ENCODE measurements at places on chromosomes 2 and 18. TPM values are rescaled to one million over a fixed set of nuclear protein-coding genes. Genes with fewer than 3 reads are reported as not detected.

The FNDC4 gene
- 1.8 TPM for total RNA-seq

DNA sequence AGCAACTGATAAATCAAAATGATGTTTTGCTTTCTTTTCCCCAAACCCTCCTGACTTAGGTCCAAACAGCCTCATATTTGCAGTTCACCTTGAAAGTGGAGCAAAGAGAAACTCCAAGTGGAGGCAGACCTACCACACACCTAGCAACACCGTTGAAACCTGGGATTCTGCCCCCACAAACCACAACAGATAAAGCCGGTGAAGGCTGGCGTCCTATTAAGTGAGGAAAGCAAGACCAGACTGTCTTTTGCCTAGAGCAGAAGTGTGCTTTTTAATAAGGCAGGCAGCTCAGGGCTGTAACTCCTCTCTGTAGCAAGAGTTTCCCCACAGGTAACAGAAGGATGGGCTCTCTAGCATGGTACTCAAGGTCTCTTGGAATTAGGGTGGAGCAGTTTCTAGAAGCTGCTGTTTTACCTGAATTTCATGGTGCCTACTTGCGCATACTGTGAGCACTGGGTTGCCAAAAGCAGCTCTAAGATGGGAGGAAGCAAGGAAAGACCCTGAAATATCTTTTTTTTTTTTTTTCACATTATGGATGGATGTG is 336.9 kb downstream of the BCL11A start:
- DNase-seq, result no peak

The KYNU gene
- total RNA-seq, result 1.4 TPM

DNA sequence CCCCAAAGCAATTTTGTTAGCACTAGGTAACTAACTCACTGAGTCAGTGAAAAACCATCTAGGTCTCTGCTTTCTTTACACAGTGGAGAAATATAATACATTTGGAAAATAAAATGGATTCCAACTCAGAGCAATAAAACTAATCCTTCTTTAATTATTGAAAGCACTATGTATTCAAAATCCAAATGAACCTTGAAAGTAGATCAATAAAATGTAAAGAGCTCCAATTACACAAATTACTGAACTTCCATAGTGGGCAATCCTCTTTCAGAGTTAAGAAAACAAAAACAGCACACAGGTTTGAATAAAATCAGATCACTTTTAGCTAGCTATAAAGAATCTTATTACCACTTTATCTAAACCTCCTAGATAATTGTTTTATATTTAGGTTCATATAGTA is 208.1 kb downstream of the NR4A2 start:
- DNase-seq, result no peak

- no peak for DNase-seq
Observed at GRCh38 chr2:186852508-186852907, 3.5 kb upstream of the ZSWIM2 start.

- no peak for DNase-seq
Observed at GRCh38 chr18:57050310-57050949, 96.5 kb upstream of the BOD1L2 start.

DNA sequence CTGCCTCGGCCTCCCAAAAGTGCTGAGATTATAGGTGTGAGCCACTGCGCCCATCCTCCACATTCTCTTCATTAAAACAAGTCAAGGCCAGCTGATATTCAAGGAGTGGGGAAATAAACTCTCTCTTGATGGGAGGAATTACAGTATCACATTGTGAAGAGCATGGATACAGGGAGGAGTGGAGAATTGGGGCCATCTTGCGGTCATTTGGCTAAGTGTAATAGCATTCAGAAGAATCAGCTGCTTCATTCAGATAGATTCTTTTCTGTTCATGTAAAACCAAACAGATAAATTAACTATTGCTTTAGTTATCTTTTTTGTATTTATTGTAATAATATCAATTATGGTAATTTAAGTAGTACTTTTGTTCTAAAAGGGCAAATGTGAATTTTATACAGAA is 156.3 kb downstream of the UBR3 start:
- no peak for DNase-seq

DNA sequence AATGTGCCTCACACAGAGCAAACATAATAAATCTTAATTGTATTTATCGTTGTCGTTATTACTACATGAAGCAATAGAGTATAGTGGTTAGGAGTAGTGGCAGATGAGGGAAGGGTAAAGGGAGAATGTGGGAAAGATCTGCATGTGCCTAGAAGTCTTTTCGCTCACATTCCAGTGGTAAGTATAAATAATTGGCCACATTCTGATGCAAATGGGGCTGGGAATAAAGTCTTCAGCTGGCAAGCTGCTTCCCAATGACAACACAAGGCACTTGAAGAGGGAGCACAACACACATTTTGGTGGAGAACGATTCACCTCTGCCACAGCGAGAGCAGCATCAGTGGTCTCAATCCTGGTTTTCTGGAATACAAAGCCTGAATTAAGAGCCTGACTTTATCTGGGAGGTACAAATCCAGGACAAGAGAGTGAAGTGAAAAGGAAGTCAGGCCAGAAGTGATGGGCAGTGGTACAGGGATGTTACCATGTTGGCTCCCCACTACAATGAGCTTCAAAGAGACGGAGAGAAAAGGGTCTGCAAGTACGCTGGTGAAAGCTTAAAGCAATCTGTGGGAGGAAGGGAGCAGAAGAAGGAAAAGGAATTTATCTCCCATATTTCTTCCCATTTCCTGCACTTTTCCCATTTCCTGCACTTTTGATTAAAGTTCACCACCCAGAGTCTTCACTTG is 112.3 kb downstream of the ARHGAP15 start:
- DNase-seq, result no peak

GRCh38 chr18:29154758-29155725 is 978.1 kb upstream of the CDH2 start:
- DNase-seq, result no peak

The CERS6 gene
- 71.7 TPM for total RNA-seq

- no peak for DNase-seq
Observed at GRCh38 chr2:222576171-222577081, 79.5 kb downstream of the FARSB start.

The ERBB4 gene
- 17.9 TPM for total RNA-seq

GRCh38 chr2:100522430-100522829 is 40.4 kb upstream of the PDCL3 start:
- no peak for DNase-seq

DNA sequence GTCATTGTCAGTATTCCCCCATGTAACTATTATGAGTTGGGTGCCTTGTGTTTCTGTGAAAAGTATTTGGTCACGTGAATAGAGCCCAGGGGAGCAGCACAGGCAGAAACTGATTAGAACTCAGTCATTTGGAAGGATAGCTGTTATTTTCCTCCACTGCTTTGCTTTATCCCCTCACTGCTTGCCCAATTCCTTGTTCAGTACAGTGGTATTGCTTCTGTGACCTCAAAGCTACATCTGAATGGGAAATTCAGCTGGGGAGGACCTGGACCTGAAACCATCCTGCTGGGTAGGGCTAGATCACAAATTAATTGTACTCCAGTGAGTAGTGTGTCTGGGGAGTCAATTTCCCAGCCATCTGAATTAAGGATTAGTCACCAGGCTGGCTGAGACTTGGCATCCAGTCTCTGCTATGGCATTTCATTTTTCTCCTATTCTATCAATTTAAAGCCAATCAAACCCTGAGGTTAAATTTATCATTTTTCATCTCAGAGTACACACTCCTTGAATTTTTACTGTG is 1231.6 kb upstream of the GYPC start:
- no peak for DNase-seq

The RTN4 gene
- total RNA-seq, result 43.5 TPM

DNA sequence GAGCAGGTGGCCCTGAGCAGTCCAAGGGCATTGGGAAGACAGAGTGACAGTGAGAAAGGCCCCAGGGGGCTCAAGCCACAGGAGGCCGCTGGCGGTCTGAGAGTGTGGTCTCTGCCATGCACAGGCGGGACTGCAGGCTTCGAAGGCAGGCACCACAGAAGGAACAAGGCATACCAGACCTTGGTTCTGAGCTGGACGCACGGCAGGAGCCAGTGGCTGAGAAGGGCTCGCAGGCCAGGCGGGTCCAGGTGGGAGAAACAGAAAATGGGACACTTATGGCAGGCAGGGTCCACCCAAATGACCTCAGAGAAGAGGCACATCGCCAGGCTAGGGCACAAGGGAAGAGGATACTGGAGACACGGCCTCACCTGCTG is 14.9 kb downstream of the HJURP start:
- no peak for DNase-seq

The TBC1D8 gene
- total RNA-seq, result 47.8 TPM

GRCh38 chr2:223900531-223900930 is 44.6 kb downstream of the WDFY1 start:
- DNase-seq, result no peak

- no peak for DNase-seq
Observed at GRCh38 chr2:55025627-55026026, 24.6 kb downstream of the RTN4 start.

- no peak for DNase-seq
Observed at GRCh38 chr2:187529977-187530721, 24.1 kb downstream of the TFPI start.

GRCh38 chr2:147845411-147845971 is 662 bp downstream of the ACVR2A start:
- DNase-seq, result no peak

DNA sequence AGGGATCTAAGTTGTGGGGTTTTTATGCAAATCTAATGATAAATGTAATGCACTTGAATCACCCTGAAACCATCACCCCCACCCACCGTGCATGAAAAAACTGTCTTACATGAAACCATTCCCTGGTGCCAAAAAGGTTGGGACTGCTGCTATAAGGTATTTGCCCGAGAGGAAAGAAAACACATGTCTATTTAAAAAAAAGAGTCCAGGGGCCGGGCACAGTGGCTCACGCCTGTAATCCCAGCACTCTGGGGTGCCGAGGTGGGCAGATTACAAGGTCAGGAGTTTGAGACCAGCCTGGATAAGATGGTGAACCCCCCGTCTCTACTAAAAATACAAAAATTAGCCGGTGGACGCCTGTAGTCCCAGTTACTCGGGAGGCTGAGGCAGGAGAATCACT is 1372.8 kb upstream of the CDH2 start:
- DNase-seq, result no peak

DNA sequence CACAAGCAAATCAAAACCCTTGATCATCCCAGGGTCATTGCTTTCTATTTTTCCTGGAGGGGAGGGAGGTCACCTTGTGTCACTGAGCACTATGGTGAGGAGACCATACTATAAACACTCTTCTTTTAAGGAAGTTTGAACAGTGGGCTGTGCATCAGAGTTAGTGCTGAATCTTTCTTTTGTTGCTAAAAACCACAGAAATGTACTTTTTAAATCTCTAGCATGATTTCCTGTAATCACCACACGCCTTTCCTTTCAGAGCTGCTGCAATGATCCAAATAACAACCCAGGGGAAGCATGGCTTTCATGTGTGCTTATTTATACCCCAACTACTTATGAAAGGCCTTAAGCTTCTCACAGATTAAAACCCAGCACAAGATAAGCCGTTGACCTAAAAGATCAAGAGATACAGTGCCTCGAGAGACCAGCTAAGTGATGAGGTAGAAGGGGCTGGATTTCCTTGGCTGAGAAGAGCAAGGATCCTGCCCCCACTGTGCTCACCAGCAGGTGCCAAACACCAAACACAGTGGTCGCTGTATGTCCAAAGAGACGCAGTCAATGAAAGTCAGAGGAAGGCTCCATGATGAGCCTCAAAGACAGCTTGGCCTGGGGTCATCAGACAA is 34.7 kb downstream of the TRABD2A start:
- DNase-seq, result no peak

GRCh38 chr2:239685965-239686364 is 285.1 kb upstream of the HDAC4 start:
- no peak for DNase-seq

The DSC2 gene
- 34.1 TPM for total RNA-seq

GRCh38 chr18:53380063-53380639 is 844.3 kb downstream of the MBD2 start:
- DNase-seq, result no peak
